ENCODE measurements at places on chromosomes 1 and 21.

GRCh38 chr1:225845571-225846259 lies 35.8 kb downstream of the EPHX1 start:
- DNase-seq, result no peak

DNA sequence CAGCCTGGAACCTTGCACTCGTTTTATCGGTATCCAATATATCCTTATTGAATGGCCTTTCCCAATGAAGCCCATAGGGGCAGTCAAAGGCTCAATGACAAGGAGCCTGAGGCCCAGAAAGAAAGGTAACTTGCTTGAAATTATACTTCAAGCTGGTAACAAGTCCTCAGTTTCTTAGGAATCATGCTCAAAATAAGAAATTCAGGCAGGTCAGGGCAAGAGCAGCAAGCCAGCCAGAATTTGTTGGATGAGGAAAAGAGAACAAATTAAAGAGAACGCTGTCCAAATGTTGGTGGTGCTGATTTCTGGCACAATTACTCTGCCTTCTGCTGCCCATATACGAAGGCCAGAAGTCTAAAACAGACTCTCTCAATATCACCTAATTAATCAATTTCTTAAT lies 77.6 kb downstream of the DDX20 start:
- no peak for DNase-seq

DNA sequence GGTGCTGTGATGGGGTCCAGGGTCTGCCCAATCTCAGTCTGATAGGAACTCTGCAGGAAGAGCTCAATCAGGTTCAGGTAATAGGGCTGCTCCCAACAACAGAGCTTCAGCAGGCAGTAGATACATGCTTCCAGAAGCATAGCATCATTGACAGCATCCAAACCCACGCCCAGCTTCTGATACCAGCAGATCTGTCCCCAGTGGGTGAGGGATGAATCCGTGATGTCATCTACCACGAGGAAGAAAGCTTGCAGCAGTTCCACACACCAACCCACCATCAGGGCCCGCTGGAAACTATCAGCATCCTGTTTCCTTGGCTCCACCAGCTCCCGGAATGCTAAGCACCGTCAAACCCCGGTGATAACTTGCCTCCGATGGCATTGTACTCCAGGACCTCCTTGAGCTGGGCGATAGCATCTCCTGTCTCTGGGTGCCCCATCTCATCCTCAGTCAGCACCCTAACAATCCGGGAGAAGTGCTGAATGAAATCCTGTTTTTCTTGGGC lies 14.7 kb downstream of the NEK2 start:
- DNase-seq, result no peak

- no peak for DNase-seq
These were observed 166.8 kb downstream of the BACH1 start for GRCh38 chr21:29465546-29465945.

DNA sequence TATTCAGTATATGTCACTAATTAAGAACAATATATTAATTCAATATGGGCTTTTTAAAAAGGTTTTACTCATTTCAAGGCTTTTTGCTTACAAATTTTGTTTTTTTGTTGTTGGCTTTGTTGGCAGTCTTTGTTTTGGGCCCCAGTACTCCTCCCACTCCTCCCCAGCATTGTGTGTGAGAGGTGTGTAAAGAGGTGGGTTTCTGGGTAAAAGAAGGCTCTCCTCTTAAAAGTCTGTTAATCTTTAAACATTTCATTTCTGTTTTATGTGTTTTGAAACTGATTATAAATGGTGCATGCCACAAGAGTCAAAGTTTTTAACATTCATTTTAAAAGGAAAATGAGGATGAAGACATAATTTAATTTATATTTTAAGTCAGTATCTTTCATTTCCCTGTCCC lies 79.6 kb downstream of the SASS6 start:
- no peak for DNase-seq

GRCh38 chr1:44029260-44029910 lies 1.9 kb downstream of the SLC6A9 start:
- DNase-seq, result no peak

- no peak for DNase-seq
These were observed 31.0 kb downstream of the TGFBR3 start for GRCh38 chr1:91854852-91855534.

- DNase-seq, result no peak
These were observed 46.0 kb downstream of the GRHL3 start for GRCh38 chr1:24364975-24365678.

DNA sequence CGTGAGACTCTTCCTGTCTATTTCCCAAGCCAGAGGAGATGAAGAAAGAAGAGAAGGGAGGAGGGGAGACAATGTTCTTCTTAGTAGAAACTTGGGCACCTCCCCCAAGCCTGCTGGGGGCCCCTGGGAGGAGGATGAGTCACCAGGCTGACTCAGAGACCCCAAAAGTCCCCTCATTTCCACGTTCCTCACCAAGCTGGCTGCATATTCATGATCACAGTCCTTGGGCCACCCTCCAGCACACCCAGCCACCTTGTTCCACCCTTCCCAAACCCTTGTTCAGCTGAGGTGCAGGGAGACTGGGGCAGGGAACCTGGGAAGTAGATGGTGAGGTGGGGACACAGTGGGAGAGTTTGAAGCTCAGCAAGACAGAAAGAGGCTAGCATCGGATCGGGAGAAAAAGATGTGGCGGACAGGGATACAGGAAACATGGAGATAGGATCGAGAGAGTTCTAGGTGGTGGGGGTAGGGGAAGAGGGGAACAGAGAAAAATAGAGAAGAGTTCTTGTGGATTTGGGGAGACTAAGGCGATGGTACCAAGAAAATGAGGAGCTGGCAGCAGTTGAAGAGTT lies 712 bp downstream of the RAB13 start:
- DNase-seq, result no peak

DNA sequence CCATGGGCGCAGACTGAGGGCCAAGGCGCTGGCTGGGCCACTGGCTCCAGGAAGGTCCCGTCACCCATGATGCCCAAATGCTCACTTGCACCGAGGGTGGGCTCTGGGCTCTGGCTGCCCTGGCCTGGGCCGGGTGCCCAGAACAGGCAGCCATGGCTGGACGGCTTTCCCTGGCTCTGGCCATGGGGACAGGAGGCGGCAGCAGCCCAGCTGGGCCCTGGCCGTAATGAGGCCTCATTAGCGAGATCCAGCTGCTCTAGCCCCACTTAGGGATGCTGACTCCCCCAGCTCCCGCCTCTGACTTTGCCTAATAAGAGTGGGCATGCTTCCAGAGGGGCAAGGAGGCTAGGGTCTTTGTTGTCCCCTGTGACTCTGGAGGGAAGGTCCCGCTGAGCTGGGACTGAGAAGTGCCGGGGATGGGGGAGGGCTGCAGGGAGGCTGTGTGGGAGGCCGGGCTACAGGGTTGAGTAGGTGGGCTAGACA lies 11.8 kb downstream of the SLC6A9 start:
- no peak for DNase-seq

- no peak for DNase-seq
These were observed 831 bp downstream of the TMEM52 start for GRCh38 chr1:1917995-1918900.

DNA sequence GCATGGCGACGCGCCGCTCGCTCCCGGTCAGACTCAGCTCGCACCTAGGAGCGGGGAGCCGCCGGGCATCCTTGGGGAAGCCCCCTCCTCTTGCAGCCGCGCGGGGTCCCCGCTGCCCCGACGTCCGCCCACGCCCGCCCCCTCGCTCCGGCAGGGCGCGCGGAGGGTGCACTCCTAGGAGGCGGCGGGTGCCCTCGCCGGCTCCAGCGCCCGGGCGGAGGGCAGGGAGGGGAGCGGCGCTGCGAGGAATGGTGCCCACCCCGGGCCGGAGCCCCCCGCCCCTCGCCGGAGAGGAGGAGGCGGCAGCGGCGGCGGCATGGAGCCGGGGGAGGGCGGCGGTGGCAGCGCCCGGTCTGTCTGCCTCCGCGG lies 488 bp downstream of the FAM78B start:
- no peak for DNase-seq

DNA sequence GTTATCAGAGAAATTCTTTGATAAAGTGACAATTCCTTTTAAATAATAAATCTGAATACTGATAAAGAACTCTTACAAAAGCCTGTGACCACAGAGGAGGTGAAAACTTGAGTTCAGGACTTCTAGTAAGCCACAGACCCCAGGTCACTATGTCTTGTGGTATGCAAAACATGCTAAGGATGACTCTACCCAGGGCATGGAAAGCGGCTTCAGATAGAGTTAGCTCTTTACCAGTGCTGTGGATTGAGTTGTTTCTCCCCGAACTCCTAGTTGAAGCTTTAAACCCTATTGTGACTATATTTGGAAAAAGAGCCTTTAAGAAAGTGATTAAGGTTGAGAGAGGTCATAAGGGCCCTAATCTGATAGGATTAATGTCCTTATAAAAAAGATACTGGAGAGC lies 42.3 kb downstream of the HLX start:
- DNase-seq, result no peak

DNA sequence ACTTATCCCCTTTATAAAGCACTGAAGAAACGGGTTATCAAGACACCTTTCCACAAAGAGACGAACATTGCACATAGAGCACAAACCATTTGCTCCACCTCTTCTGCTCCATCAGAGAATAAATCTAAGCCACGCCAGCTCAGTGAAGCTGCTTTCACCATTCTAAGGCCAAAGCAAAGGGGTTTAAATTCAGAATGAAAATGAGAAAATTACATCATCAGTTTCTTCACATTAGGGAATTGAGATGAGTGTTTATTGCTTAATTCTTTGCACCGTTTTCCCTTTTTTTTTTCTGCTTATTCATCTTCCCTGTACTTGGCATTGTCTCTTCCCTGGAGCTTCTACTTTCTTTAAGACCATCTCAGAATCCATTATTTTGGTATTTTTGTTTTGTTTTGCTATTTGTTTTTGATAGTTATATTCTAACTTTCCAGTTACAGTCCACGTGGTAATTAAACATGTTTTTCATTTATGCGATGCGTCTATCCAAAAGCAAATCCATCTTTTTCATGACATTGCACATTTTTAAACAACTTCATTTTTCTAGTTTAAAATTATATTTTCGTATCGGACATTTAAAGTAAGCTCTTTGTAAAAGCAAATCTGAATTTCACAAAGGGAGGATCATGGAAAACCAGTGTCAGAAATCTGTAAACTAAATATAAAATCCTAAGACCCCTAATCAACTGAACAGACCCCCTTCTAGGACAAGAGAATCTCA lies 1.9 kb upstream of the OR2T34 start:
- DNase-seq, result no peak

DNA sequence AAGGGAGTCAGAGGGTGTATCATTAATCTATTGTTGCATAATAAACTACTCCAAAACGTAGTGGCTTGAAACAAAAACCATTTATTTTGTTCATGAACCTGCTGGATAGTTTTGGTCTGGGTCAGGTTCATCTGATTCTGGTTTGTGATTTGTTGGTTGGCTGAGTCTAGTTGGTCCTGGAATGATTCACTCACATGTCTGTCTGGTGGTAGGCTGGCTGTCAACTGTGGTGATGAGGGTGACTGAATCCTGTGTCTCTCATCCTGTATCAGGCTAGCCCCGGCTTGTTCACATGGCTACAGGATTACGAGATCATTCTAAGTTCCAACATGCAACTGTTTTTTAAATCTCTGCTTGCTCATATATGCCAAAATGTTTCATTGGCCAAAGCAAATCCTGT lies 22.5 kb upstream of the SIKE1 start:
- no peak for DNase-seq

DNA sequence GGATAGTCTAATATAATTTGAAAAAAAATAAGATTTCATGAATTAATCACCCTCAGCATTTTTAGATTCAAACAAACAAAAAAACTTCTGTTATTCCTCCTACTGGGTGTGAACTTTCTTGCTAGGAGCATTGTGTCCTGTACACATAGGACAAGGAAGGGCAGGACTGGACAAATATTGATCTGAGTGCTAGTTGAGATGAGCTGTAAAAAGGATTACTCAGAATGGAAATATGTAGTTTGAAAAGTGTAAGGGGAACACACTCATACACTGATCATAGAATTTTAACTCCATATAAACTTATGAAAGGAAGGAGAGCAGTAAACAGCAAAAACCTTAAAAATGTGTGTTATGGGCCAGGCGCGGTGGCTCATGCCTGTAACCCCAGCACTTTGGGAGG lies 156.5 kb upstream of the ZNF648 start:
- no peak for DNase-seq

DNA sequence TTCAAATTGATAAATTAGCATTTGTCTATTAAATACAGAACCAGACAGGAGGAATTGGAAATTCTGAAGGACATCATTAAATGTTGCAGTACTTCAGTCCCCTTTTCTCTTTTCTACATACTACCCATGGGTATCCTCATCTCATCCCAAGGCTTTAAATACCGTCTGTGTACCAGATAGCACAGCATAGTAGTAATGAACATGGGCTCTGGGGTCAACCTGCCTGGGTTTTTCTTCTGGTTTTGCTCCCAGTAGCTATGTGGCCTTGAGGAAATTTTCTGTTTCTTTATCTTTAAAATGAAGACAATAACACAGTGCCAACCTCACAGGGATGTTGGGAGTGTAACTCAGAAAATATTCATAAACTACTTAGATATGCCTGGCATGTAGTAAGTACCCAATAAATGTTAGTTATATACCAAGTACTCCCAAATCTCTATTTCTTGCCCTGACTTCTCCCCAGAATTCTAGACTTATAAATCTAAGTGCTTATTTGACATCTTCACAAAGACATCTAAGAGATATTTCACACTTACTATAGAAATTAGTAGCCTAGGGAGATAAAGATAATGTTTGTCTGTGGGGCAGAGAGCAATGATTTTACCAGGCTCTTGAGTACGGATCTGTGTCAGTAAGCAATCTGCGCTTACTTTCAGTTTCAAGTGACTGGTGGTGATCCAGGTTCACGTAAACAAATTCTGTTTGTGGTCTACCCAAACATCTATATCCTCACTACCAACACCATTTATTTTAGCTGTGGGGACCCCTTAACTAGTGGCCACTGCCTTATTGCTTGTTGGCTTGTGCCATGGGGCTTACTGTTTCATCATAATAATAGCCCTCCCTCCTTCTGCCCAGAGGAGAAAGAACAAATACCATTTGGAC lies 37.3 kb downstream of the VANGL2 start:
- DNase-seq, result no peak

GRCh38 chr1:6012529-6013318 lies 20.5 kb upstream of the NPHP4 start:
- no peak for DNase-seq

DNA sequence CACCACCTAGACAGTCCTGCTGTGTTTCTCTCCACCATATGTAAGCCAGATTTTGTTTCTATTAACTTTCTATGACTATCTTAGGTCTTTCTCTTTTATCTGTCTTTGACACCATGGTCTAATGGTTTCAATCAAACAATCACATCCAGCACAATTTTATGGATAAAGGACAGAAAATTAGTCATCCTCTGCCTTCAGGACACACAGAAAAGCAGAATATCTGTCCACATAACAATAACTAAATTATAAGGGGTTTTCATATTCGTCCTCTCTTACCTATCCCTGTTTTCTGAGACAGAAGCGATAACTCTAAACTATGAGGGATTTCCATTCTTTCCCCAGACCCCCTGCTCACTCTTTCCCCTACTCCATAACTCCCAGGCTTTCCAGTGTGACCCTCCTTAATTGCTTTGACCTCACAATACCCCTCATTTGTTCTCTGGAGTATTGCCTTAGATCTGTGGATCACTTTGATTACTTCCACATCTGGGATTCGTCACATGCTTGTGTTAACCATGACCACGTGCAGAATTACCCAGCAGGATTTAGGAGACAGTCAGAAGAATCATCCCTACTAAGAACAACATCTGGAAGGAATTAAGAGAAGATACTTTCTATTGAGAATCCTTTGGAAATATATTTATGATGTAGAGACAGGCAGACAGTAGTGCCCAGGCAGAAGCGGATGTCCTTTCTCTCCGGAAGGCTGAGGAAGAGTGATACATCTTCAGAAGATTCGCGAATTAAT lies 108.2 kb upstream of the GREM2 start:
- DNase-seq, result no peak
